ENCODE measurements at places on chromosomes 13 and 19.

DNA sequence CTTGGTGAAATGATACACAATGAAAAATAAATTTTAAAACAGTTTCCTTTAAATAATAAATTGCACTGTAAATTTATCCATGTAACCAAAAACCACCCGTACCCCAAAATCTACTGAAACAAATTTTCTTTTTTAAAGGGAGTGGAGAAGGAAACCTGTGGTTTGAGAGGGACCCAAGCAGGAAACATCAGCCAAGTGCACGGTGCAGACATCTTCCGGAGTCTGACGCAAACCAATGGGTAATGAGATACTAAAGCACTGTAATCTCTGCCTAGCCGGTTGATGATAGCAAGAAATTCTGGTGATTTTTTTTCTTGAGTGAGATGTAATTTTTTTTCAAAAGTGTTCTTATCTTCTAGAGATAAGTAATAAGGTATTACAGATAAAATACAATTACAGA lies 115.4 kb downstream of the ABCC4 start:
- DNase-seq: no peak

- DNase-seq: no peak
Measured at GRCh38 chr13:25175026-25175425, 2.9 kb upstream of the AMER2 start.

DNA sequence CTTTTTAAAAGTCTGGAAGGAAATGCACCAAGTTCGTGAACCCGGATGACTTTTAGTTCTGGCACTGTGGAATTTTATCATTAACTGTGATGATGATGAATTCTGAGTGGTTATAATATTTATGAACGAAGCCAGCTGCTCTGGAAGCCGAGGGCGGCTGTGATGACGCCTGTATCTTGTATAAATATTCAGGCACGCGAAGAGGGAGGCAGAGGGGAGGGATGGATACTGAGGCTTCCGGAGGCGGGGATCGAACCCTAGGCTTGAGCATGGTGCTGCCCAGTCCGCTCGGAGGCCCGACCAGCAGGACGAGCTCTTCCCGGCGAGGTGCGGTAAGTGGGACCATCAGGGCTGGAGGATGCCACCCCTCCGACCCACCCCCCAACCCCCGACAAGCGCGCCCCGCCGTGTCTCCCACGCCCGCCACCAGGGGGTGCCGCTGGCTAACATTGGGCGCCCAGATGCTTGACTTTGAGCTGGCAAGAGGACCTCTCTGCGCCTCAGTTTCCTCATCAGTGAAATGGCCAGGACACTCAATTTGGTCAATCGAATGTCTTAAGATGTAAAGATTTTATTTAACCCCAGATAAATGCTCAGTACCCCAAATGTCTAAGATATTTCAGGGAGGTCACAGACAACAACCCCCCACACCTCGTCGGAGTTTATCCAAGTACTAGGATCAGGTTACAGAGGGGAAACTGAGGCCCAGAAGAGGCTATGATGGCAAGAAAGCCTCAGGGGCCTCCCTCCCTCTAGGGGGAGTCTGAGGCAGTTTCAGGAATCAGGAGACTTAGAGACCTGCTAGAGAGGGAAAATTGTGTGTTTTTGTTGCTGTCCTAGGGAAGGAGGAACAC lies 4.5 kb upstream of the RAB3A start:
- peak; percentile 64 for DNase-seq

- DNase-seq: no peak
Measured at GRCh38 chr19:1430246-1430645, 8.0 kb upstream of the RPS15 start.

GRCh38 chr19:42132030-42132628 lies at the start of gene POU2F2:
POU2F2 (minus strand) TSS chr19:42132446; CDS start chr19:42132411, 35 bp downstream.
- no peak for DNase-seq

DNA sequence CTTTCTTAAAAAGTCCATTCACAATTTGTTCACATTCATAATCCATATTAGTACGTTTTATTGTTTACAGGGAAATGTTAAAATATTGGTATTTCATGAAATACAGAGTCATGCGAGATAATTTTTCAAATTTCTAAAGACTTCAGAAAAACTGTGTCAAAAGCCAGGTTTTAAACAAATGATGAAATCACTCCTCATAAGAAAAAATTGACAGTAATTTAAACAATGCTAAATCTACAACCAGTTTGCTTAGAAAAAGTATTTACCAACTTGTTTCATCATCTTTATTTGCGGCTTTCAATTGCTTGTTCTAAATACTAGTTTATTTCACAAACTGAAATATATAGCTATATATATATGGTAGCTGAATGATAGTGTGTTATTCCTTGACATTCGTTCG lies 1.2 kb upstream of the NALCN start:
- no peak for DNase-seq

GRCh38 chr19:27674701-27675100 lies 1538.2 kb downstream of the UQCRFS1 start:
- no peak for DNase-seq

DNA sequence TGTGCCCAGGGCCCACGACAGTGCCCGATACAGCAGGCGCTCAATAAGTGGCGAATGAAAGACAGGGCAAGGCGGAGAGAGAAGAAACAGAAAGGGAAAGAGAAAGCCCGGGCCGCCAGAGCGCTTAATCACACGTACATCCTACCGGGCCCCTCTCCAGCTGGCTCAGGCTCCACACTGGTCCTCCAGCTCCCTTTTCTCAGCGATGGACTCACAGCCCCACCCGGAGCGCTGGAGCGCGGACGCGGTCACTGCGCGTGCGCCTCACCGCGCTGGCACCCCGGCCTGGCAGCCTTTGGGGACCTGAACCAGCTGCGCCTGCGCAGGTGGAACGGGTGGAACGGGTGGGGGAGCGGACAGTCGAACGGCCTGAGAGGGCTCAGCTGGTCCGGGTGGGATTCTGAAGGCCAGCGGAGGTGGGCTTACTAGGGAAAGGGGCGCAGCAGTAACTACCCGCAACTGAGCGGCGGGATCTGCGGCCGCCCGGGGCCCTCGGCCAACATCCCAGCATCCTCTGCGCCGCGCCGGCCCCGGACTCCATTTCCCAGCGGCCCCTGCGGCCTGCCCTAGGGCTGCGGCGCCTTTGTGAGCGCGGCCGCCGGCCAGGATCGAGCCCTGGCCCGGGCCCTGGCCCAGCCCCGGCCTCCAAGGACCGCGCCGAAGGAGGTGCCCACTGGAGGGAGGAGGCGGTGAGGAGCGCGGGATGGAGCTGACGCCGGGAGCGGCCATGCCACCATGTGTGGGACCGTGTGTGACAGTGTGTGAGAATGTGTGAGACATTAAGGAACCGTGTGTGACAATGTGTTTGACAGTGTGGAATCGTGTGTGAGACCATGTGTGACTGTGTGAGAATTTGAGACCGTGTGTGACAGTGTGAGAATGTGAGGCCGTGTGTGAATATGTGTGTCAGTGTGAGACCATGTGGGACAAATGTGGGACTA lies at the start of gene ZNF583:
Gene ZNF583 (plus strand): TSS at position 569 of the 941 bp plus-strand sequence. CDS start 2,783 bp downstream, outside the sequence.
- peak; percentile 88 for DNase-seq

GRCh38 chr19:3908266-3909054 lies 24.4 kb upstream of the NMRK2 start:
- DNase-seq: no peak

GRCh38 chr19:16048583-16048982 lies 27.7 kb upstream of the TPM4 start:
- DNase-seq: no peak

DNA sequence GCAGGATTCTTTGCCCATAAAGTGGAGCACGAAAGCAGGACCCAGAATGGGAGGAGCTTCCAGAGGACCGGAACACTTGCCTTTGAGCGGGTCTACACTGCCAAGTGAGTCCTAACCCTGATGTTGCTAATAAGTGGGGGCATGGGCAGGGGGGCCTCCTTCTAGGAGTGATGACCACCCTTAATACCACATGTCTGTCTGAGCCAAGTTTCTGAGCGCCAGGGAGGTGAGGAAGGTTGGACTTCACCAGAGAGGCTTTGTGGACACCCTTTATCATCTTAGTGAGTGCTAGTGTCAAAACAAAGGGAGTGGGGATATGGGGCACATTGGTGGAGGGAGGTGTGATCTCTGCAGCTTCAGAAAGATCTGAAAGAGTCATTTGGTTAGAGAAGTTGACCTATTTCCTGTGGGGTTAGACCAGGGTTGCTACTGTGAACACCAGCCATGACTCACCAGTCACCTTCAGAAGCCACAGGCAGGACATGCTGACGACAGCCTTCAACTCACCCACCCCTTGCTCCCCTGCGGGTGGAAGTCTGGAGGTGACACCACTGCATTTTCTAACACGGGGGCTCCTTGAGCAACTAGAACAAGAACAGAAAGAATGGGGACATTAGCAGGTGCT lies 8.8 kb downstream of the ALOX5AP start:
- no peak for DNase-seq

- no peak for DNase-seq
Measured at GRCh38 chr13:63731896-63732295, 2316.2 kb upstream of the PCDH20 start.

GRCh38 chr13:41611385-41611784 lies 154.0 kb downstream of the RGCC start:
- no peak for DNase-seq

DNA sequence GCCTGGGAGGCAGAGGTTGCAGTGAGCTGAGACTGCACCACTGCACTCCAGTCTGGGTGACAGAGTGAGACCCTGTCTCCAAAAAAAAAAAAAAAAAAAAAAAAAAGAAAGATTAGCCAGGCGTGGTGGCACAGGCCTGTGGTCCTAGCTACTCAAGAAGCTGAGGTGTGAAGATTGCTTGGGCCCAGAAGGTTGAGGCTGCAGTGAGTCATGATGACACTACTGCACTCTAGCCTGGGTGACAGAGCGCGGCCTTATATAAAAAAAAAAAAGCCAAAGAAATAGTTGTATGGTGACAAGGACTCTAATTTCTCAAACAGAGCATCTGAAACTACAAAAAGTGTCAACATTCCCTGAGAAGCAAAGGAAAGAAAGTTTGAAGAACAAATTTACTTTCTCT lies 3.4 kb downstream of the PBX4 start:
- no peak for DNase-seq

- DNase-seq: no peak
Measured at GRCh38 chr13:99738626-99739025, 232.9 kb downstream of the ZIC5 start.

DNA sequence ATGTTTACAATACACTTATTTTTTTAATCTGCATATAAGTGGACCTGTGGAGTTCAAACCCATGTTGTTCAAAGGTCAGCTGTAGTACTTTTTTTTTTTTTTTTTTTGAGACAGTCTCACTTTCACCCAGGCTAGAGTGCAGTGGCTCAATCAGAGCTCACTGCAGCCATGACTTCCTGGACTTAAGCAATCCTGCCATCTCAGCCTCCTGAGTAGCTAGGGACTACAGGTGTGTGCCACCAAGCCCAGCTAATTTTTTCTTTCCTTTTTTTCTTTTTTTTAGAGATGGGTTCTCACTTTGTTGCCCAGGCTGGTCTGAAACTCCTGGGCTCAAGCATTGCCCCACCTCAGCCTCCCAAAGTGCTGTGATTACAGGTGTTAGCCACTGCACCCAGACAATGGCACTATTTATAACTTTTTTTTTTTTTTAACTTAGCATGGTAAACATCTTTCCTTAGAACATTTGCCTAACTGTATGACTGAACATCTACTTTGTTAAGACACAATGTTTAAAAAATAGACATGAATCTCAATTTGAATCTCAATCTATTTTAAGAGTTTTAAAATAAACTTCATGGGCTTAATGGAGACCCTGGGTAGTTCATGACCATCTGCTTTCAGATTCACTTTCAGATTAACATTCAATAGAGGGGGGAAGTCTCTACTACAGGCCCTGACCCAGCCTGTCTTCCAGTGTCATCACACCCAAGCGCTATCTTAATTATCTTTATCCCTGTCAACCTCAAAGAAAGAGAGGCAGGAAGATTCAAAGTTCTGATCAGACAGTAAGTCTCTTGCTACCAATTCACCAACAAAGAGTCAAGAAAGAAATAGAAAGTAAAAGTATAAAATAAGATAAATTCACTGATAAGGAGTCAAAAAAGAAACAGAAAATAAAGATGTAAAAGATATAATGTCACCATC lies 97.7 kb upstream of the DOCK9 start:
- DNase-seq: no peak

GRCh38 chr19:23409392-23410048 lies 14.2 kb upstream of the ZNF91 start:
- DNase-seq: no peak

GRCh38 chr13:91199866-91200265 lies 147.6 kb upstream of the MIR17HG start:
- DNase-seq: no peak

DNA sequence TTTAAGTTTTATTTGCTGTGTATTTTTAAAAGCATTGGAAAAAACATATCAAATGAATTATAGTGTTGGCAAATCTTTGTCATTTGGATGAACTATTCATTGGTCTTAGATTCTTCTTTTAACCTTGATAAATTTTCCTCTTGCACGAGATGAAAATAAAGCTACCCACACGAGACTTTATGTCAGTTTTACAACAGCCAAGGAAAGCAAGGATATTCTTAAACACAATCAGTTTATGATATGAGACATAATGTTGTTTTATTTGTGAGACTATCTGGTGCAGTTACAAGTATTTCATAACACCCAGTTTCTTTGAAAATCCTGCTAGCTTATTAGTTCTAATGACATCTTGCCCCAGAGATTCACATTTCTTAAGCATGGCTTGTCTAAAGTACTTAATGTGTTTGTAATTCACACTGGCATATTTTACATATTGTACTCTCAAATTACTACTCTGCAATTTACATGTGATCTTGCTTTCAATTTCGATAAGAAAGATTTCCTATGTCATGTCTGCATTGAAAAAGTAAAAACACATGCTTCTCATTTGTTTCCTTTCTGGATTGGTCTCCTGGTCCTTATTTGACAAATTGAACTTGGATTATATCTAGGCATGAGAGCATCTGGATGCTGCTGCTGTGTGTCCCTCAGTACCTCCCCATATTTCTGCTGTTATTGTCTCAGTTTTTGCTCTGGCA lies 955.5 kb upstream of the PCDH9 start:
- no peak for DNase-seq

- DNase-seq: no peak
Measured at GRCh38 chr19:48499316-48500090, 12.1 kb downstream of the LMTK3 start.

DNA sequence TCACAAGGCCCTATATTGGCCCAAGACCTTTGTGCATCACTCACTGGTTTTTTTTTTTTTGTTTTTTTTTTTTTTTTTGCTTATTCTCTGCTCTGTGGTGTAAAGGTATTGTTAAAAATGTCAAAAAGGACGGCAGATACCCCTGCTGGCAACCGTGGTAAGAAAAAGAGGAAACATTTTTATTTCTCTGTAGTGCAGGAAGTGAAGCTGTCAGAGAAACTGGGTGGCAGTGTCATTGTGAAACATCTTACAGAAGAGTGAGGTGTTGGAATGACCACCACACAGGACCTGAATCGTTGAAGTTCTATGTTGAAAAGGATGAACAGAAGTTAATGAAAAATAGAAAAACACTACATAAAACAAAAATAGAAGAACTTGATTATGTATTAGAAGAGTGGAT lies 346.4 kb downstream of the FGF9 start:
- DNase-seq: no peak

- DNase-seq: no peak
Measured at GRCh38 chr13:50213526-50213925, 198.3 kb downstream of the KCNRG start.

GRCh38 chr13:24127116-24127631 lies 33.3 kb upstream of the SPATA13 start:
- no peak for DNase-seq

Data from AG09309 (cell line).